Astrocyte (in vitro differentiated cells and primary cell): ENCODE measurements at places on chromosomes 2 and 18.

DNA sequence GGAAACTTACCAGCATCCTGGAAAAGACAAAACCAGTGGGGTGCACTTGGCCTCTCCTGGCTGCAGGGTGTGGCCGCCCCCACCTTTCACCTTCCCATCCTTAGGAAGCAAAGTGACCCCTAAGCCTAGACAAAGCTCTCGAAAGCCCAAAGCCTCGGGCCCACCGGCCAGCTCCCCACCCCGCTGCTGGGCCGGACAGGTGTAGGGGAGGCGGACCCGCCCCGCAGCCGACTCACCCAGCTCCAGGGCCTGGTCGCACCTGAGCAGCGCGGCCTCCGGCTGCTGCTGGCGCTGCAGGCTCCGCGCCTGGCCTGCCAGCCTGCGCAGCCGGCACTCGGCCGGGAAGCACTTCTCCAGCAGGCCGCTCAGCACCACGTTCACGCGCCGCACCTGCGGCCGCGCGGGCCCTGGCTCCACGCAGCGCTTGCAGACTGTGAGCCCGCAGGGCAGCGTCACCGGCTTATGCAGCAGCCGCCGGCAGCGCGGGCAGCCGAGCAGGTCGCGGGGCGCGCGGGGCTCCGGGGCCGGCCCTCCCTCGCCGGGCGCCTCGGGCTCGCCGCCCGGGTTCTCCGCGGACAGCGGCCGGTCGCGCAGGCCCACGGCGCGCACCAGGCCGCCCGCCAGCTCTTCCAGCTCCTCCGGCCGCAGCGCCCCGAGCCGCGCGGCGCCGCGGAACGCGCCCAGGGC is 979 bp downstream of the LONRF2 start:
- peaks cover 46% of the 10 kb centered on the region for H3K27me3 ChIP-seq
- peak overlapping the region; percentile 52 for H3K4me3 ChIP-seq
- no peaks in the 10 kb centered on the region for H3K36me3 ChIP-seq
- no peaks in the 10 kb centered on the region for H3K4me1 ChIP-seq

GRCh38 chr2:48545244-48545643 is 15.3 kb downstream of the STON1 start:
- no peak for DNase-seq
- H3K36me3 ChIP-seq = no peaks in the 10 kb centered on the region
- H3K4me3 ChIP-seq = no peak overlapping the region

- no peaks in the 10 kb centered on the region for H3K4me1 ChIP-seq
- peak; percentile 2 for DNase-seq
- peaks cover 4% of the 10 kb centered on the region for H3K36me3 ChIP-seq
- H3K27ac ChIP-seq = no peak overlapping the region
- no peak overlapping the region for H3K4me3 ChIP-seq
- H3K27me3 ChIP-seq = no peaks in the 10 kb centered on the region
Measured at GRCh38 chr18:79309614-79310358, 85.9 kb upstream of the NFATC1 start.

GRCh38 chr2:224847381-224847780 is 131.2 kb upstream of the CCDC195 start:
- H3K4me3 ChIP-seq = no peak overlapping the region
- H3K27me3 ChIP-seq = no peaks in the 10 kb centered on the region
- peaks cover 13% of the 10 kb centered on the region for H3K36me3 ChIP-seq
- peaks cover 12% of the 10 kb centered on the region for H3K4me1 ChIP-seq

- H3K4me3 ChIP-seq = peak overlapping the region; percentile 72
- H3K27ac ChIP-seq = peak overlapping the region; percentile 93
- peaks cover 13% of the 10 kb centered on the region for H3K4me1 ChIP-seq
- DNase-seq = no peak
- H3K36me3 ChIP-seq = no peaks in the 10 kb centered on the region
- no peaks in the 10 kb centered on the region for H3K27me3 ChIP-seq
Measured at GRCh38 chr2:69828938-69829255, 563 bp upstream of the GMCL1 start.

GRCh38 chr2:203413796-203414195 is 85.6 kb downstream of the ABI2 start:
- H3K4me3 ChIP-seq = no peak overlapping the region
- H3K4me1 ChIP-seq = no peaks in the 10 kb centered on the region
- peaks cover 9% of the 10 kb centered on the region for H3K36me3 ChIP-seq
- DNase-seq = no peak
- H3K27ac ChIP-seq = no peak overlapping the region

DNA sequence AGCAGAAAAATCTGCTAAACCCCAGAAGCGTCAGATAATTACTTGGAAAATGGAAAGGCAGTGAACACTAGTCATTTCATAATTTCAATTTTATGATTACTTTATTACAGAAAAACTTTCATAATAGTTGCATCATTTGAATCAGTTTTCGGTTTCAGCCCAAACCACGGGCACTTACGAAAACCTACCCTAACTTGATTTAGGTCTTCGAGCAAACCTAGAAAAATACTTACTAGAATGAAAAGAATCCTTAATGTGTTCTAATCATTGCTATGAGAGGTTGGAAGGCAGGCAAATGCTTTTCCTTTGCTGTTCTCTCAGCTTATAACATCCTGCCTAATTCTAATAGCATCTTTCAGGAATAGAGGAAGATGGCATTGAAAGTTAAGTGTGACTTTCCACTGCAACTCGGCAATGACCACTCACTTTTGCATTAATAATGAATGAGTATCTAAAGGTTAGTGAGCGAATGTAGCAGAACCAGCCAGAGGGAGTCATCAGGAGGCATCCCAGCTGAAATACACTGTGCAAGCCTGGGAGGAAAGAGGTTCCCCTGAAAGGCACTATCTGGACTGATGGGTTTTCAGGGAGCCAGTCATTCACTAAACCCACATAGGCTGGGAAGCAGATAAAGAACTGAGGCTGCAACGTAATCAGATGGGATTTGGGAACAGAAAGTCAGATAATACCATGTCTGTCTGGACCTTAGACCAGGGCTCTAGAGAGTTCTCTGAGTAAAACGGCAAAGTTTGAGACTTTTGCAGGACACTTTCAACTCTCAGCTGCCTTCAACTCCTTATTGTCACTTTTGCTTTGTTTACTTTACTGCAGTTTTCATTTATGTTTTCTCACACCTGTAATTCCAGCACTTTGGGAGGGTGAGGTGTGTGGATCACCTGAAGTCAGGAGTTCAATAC is 520.8 kb downstream of the RNF144A start:
- H3K4me3 ChIP-seq = no peak overlapping the region
- H3K27me3 ChIP-seq = no peaks in the 10 kb centered on the region
- no peaks in the 10 kb centered on the region for H3K4me1 ChIP-seq
- no peak for DNase-seq
- H3K27ac ChIP-seq = no peak overlapping the region

GRCh38 chr18:11495441-11495840 is 114.0 kb upstream of the SLC35G4 start:
- no peak overlapping the region for H3K4me3 ChIP-seq
- no peaks in the 10 kb centered on the region for H3K36me3 ChIP-seq
- DNase-seq = no peak
- H3K27me3 ChIP-seq = no peaks in the 10 kb centered on the region

DNA sequence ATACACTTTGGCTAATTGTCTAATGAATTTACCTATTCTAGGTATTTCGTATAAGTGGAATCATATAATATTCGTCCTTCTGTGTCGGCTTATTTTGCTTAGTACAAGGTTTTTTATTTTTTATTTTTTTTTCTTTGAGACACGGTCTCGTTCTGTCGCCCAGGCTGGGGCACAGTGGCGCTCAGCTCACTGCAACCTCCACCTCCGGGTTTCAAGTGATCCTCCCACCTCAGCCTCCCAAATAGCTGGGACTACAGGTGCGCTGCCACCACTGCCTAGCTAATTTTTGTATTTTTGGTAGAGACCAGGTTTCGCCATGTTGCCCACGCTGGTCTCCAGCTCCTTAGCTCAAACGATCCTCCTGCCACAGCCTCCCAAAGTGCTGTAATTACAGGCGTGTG is 38.2 kb downstream of the PCBP1 start:
- peak overlapping the region; percentile 97 for H3K27ac ChIP-seq
- peaks cover 17% of the 10 kb centered on the region for H3K4me1 ChIP-seq
- no peak for DNase-seq
- H3K27me3 ChIP-seq = no peaks in the 10 kb centered on the region
- peak overlapping the region; percentile 72 for H3K4me3 ChIP-seq

DNA sequence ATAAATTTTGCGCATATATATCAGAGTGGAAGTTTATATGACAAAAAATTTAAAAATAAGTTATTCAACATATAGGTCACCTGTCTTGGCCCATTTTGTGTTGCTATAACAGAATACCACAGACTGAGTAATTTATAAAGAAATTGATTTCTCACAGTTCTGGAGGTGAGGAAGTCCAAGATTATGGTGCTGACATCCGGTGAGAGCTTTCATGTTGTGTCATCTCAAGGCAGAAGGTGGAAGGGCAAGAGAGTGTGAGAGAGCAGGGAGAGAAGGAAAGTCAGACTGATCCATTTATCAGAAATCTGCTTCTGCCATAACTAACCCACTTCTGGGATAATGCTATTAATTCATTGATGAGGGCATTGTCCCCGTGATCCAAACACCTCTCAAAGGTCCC is 9.0 kb upstream of the FEZ2 start:
- no peaks in the 10 kb centered on the region for H3K36me3 ChIP-seq
- no peak overlapping the region for H3K4me3 ChIP-seq
- no peaks in the 10 kb centered on the region for H3K4me1 ChIP-seq
- no peak overlapping the region for H3K27ac ChIP-seq
- no peak for DNase-seq

DNA sequence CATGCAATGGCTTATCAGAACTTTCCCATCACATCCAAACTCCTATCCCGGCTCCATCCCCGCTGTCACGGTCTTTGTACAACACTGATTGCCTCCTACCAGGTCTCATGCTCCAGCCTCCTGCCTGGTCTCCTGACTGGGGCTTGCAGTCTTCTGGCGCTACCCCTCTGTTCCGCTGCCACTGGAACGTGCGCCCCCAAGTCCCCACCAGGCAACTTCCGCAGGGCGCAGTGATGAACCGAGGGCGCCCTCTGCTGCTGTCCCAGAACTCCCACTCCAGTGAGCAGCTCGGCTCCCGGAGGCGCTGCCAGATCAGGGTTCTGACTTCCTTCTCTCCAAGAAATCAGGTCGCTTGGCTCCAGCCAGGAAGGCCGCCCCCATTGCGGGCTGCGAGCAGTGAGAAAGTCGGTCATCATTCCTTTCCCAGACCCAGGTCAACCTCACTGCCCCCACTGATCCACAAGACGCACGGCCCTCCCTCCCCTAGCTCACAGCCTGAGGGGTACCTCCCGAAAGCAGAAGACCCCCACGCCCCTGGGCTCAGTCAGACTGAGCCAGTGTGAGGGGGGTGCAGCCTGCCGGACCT is 43.9 kb upstream of the RAB11FIP5 start:
- H3K27me3 ChIP-seq = peaks cover 3% of the 10 kb centered on the region
- no peak overlapping the region for H3K4me3 ChIP-seq
- peaks cover 7% of the 10 kb centered on the region for H3K4me1 ChIP-seq
- H3K27ac ChIP-seq = no peak overlapping the region
- DNase-seq = peak; percentile 36
- H3K36me3 ChIP-seq = no peaks in the 10 kb centered on the region

- no peaks in the 10 kb centered on the region for H3K27me3 ChIP-seq
- H3K36me3 ChIP-seq = no peaks in the 10 kb centered on the region
- H3K4me1 ChIP-seq = no peaks in the 10 kb centered on the region
- DNase-seq = no peak
Measured at GRCh38 chr2:139165601-139166000, 385.4 kb upstream of the NXPH2 start.

DNA sequence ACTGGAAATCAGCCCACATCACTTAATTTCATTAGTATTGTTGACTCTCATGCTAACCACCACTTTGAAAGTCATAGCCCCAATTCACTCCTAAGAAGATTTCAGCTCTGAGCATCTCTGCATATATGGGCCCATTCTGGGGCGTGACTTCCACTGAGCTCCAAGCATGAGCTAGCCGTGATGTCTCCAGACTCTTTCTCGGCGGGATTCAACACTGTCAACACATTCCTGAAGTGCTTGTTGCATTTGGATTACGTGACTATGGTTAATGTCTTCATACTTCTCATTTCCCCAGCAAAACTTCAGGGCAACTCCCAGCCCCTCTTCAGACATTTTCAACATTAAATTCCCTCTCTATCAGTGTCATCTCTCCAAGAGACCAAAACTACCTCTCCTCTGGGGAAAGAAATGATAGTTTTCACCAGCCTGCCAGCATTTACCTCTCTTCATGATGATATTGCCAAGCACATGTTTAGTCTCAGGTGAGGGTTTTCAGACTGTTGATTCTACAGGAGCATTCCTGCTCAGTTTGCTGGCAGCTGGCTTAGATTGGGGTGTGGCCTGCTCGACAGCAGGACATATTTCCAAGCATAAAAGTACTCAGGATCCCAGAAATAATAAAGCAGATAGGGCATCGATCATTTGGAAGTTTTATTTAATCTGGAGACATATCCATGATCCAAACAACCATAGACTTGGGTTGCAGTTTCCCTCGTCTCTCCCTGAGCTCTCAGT is 81.7 kb downstream of the FEZ2 start:
- no peaks in the 10 kb centered on the region for H3K4me1 ChIP-seq
- peaks cover 92% of the 10 kb centered on the region for H3K36me3 ChIP-seq
- H3K27ac ChIP-seq = peak overlapping the region; percentile 54
- no peak overlapping the region for H3K4me3 ChIP-seq
- no peaks in the 10 kb centered on the region for H3K27me3 ChIP-seq

DNA sequence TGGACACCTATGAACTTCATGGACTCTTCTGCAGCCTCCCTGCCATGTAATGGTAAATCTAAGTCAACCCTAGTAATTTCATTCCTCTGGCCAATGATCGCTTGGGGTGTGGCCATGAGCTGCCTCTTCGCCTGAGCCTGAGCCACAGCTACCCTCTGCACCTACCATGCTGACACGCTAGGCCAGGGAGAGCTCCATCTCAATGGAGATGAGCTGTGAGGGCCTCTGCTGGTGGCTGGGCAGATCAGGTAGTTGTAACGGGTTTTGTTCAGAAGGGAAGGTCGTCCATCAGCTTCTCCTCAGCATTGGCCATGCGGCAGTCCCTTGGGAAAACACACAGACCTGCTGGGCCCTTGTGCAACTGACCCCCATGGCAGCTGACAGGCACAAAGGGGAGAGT is 24.4 kb downstream of the MPHOSPH10 start:
- no peaks in the 10 kb centered on the region for H3K36me3 ChIP-seq
- no peaks in the 10 kb centered on the region for H3K4me1 ChIP-seq
- H3K27ac ChIP-seq = no peak overlapping the region
- no peak for DNase-seq
- H3K27me3 ChIP-seq = peaks cover 6% of the 10 kb centered on the region

DNA sequence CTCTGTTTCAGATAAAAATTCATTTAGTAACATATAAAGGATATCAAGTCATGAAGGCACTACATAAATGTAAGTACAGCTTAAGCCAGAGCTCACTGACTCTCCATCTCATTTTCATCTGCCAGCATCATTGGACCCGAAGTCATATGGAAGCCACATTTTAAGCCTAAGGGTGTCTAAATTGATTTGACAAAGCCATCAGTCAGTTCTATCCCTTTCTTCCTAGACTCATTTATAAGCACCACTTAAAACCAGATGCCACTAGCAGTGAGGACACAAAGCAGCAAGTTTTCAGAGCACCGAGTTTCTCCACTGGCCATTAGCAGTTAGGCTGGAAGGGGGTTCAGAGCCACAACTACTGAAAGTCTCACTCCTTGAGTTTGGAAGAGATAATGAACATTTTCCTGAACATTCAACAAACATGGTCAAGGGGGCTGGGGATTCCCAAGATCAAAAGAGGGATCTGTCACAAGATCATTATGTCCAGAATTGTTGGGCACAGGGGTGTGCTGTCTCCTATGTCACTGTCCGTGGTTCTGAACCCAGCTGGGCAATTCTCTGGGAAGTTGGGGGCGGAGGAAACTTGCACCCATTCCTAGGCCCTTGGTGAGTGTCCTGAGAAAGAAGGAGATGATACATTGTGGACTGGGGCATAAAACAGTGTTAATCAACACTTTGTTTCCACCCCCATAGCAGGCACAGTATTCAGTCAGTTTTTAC is 158.5 kb upstream of the LMAN1 start:
- H3K36me3 ChIP-seq = no peaks in the 10 kb centered on the region
- H3K27me3 ChIP-seq = peaks cover 2% of the 10 kb centered on the region
- peaks cover 18% of the 10 kb centered on the region for H3K4me1 ChIP-seq
- no peak overlapping the region for H3K4me3 ChIP-seq
- no peak overlapping the region for H3K27ac ChIP-seq
